ENCODE measurements at places on chromosomes 16 and 17. TPM values are rescaled to one million over a fixed set of nuclear protein-coding genes. Genes with fewer than 3 reads are reported as not detected.

The SULT1A2 gene
- 1.9 TPM for total RNA-seq

The MYCBPAP gene
- total RNA-seq: 0.16 TPM

The KLHL10 gene
- not detected for total RNA-seq

The CYGB gene
- 48.7 TPM for total RNA-seq

The ZG16 gene
- total RNA-seq: not detected

DNA sequence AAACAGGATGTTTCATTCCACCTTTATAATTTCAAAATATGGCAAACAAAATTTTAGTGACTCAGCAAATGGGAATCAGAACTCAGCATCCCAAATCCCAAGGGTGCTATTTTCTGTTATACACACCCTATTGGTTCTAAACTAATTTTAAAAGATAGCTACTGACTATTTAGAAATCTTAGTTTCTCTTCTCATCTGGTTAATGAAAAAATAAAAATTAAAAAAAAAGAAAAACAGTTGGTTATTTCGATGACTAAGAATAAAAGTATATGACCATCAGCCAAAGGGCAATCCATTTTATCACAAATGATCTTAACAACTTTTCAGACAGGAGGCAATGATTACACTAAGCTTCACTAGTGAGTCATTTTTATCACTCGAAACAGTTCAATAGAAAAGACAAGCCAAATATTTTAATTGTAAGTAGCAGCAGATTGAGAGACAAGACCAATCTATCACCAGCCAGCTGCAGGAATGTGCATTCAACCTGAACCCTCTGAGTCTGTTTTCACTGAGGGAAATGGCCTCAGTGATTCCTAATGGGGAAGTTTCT is 15.2 kb downstream of the PHLPP2 start:
- H3K27me3 ChIP-seq: no peaks in the 10 kb centered on the region
- no peak for DNase-seq
- H3K36me3 ChIP-seq: no peaks in the 10 kb centered on the region
- H3K4me1 ChIP-seq: no peaks in the 10 kb centered on the region

- no peak for DNase-seq
- H3K4me3 ChIP-seq: no peak overlapping the region
- peaks cover 32% of the 10 kb centered on the region for H3K4me1 ChIP-seq
- H3K27ac ChIP-seq: peak overlapping the region; percentile 75
- H3K27me3 ChIP-seq: no peaks in the 10 kb centered on the region
These were observed 58.8 kb downstream of the SLFN11 start for GRCh38 chr17:35314415-35315216.

- DNase-seq: peak; percentile 95
- no peaks in the 10 kb centered on the region for H3K4me1 ChIP-seq
- peak overlapping the region; percentile 88 for H3K27ac ChIP-seq
- H3K4me3 ChIP-seq: no peak overlapping the region
These were observed 17.8 kb downstream of the SERPINF1 start for GRCh38 chr17:1779571-1780131.

GRCh38 chr17:81277946-81278693 is 17.0 kb downstream of the SLC38A10 start:
- H3K36me3 ChIP-seq: peaks cover 46% of the 10 kb centered on the region
- peak overlapping the region; percentile 52 for H3K27ac ChIP-seq
- H3K4me3 ChIP-seq: peak overlapping the region; percentile 21
- no peak for DNase-seq

DNA sequence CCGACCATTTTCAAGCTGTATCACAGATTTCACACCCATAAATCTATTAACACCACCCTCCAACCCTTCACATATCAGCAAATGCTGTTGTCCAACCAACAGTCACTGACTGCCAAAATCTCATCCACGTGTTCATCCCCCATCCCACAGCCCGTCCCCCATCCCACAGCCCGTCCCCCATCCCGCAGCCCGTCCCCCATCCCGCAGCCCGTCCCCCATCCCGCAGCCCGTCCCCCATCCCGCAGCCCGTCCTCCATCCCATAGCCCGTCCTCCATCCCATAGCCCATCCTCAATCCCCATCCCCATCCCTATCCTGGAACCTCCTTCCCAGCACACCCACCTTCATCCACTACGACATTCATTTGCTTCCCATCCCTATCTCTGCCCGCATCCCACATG is 14.1 kb downstream of the DLG4 start:
- H3K36me3 ChIP-seq: peaks cover 26% of the 10 kb centered on the region
- no peaks in the 10 kb centered on the region for H3K4me1 ChIP-seq
- H3K27me3 ChIP-seq: no peaks in the 10 kb centered on the region
- H3K4me3 ChIP-seq: peak overlapping the region; percentile 40
- peak overlapping the region; percentile 57 for H3K27ac ChIP-seq

DNA sequence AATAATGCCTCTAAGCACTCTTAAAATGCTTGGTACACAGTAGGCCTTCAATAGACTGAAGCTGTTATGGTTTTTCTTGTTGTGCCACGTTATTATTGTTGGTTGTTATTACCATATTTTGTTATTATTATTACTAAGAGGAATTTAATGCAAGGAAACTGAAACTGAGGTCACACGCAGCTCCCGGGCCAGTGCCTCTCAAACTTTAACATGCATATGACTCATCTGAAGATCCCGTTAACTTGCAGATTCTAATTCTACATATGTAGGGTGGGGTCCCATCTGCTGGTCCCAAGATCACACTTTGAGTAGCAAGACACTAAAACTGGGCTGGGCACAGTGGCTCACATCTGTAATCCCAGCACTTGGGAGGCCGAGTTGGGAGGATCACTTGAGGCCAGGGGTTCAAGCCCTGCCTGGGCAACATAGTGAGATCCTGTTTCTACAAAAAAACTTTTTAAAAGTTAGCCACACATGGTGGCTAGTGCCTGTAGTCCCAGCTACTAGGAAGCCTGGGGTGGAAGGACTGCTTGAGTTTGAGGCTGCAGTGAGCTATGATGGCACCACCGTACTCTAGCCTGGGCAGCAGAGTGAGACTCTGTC is 888 bp downstream of the ACSM5 start:
- no peak overlapping the region for H3K4me3 ChIP-seq
- no peaks in the 10 kb centered on the region for H3K27me3 ChIP-seq
- H3K4me1 ChIP-seq: no peaks in the 10 kb centered on the region

DNA sequence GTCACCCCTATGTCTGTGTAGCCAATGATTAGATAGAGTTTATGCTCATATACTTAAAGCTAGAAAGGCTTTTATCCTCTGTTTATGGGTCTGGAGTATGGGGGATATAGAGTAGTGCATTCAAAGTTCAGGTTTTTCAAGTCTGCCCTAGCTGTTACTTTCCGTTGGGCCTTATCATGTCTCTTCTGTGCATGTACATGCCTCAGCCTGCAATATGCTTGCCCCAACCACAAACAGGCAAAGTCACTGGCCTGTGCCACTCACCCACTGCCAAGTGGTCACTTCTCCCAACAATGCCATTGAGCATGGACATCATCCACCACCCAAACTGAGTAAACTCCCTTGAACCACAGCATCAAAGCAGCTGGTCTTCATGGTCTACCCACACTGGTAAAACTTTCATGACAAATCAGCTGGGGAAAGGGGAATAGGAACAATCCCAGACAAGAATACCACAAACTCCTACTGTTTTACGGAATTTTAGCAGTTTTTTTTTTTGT is 70.3 kb upstream of the C17orf78 start:
- no peak for DNase-seq
- no peak overlapping the region for H3K4me3 ChIP-seq
- H3K4me1 ChIP-seq: no peaks in the 10 kb centered on the region
- no peak overlapping the region for H3K27ac ChIP-seq
- H3K36me3 ChIP-seq: no peaks in the 10 kb centered on the region

DNA sequence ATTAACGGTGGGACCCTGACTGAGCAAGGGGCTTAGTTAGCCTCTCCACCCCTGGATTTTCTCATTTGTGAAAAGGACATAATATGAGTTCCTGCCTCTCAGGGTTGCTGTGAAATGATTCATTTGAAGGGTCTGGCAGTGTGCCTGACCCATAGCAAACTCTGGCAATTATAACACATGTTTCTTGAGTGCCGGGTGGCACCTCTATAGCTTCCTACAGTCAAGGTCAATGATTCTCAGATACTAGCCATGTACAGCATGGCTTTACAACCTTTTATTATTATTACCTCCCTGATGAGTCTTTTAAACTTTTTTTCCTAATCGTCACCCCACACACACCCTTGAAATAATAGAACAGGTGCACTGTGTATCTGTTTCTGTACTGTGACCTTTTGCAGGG is 42.1 kb downstream of the TMEM114 start:
- H3K36me3 ChIP-seq: no peaks in the 10 kb centered on the region
- DNase-seq: no peak
- no peak overlapping the region for H3K4me3 ChIP-seq

GRCh38 chr17:73569762-73570319 is 74.4 kb downstream of the SDK2 start:
- no peaks in the 10 kb centered on the region for H3K4me1 ChIP-seq
- H3K27ac ChIP-seq: no peak overlapping the region
- DNase-seq: no peak

DNA sequence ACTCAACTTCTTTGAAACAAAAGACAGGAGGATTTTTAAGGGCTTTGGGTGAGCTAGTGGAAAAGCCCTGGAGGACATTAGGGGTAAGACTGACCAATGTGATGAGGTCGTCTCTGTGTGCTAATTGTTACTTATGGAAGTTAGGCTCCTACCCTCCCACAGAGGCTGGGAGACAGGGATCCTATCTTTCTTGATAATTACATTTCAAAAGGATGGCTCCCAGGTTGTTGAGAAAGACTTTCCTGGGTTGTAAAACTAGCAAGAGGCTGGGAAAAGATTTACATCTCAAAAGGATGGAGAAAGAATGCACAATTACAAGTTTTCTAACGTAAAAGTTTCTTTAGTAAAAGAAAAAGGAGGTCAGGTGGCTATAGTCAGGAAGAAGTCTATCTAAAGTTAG is 605.8 kb upstream of the GOT2 start:
- H3K4me3 ChIP-seq: no peak overlapping the region
- no peaks in the 10 kb centered on the region for H3K36me3 ChIP-seq
- no peaks in the 10 kb centered on the region for H3K27me3 ChIP-seq
- no peaks in the 10 kb centered on the region for H3K4me1 ChIP-seq

DNA sequence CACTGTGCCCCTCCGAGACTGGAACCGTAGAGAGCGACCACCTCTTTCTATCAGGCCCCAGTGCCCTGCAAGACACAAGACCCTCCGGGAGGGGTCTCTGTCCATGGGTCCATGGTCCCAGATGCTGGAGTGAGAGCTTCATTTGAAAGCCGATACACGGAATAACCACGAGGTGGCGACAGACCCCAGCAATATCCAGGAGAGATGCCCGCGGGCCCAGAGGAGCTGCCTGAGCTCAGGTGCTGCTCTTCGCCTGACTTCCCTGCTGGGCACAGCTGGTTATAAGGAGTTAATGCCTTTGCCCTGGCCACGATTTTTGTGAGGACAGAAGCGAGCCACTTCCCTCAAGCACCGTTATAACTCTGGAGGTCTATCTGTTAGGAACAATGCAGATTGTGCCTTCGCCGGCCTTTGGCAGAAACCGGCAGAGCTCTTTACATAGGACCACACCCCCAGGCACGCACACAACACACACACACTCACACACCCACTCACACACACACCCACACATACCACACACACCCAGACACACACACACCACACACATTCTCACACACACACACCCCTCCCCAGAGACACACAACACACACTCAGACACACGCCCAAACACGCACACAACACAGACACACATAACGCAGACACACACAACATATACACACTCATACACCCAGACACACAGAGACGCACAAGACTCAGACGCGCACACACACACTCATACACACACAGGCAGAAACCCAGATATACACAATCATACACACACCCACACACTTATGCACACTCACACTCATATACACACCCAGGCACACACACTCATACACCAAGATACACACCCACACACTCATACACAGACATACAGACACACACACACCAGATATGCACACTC is 436.4 kb downstream of the SOX9 start:
- H3K36me3 ChIP-seq: no peaks in the 10 kb centered on the region
- H3K27ac ChIP-seq: no peak overlapping the region
- no peak overlapping the region for H3K4me3 ChIP-seq
- H3K27me3 ChIP-seq: no peaks in the 10 kb centered on the region

DNA sequence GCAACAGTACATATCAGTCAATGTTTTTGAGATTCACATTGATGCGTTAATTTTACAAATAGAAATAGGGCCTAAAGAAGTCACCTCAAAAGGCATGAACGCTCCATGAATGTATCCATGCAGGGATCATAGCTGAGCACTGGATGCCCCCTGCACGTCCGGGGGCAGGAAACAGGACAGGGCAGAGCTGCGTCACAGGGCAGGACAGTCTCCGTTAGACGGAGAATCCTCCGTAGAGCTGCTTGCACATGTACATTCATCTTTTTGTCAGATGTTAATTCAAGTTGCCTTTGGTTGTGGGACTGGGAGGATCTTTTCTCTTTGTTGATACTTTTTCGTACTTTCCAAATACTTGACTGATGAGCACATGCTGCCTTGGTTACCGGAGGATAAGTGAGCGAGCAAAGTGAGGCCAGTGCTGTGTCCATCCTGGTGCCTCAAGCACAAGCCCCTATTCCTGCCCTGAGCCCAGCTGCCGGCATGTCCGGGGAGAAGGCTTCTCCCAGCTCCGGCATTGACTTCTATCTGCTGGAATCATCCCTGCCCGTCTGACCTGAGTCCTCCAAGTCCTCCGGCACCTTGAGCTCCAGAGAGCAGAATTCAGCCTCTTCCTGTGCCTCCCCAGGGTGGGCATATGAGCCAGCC is 15.0 kb downstream of the GAA start:
- no peak for DNase-seq
- H3K4me1 ChIP-seq: no peaks in the 10 kb centered on the region
- H3K36me3 ChIP-seq: peaks cover 5% of the 10 kb centered on the region
- no peaks in the 10 kb centered on the region for H3K27me3 ChIP-seq

DNA sequence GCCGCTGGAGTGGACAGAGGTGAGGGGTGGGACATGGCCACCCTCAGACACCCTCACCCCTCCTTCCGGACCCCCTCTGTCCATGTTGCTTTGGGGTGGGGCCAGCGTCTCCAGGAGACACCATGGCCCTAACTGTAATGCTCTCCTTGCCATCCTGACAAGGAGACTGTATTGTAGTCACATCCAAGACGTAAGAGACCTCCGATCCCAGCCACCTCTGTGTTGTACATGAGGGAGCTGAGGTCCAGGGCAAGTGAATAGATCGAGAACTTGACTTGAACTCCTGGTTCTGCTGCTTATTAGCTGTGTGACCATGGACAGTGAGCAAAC is 30.2 kb downstream of the POLR3E start:
- no peak overlapping the region for H3K4me3 ChIP-seq
- no peak overlapping the region for H3K27ac ChIP-seq
- peak; percentile 23 for DNase-seq
- H3K36me3 ChIP-seq: peaks cover 80% of the 10 kb centered on the region

GRCh38 chr16:54407596-54407995 is 121.0 kb upstream of the IRX3 start:
- H3K27me3 ChIP-seq: no peaks in the 10 kb centered on the region
- no peak for DNase-seq

DNA sequence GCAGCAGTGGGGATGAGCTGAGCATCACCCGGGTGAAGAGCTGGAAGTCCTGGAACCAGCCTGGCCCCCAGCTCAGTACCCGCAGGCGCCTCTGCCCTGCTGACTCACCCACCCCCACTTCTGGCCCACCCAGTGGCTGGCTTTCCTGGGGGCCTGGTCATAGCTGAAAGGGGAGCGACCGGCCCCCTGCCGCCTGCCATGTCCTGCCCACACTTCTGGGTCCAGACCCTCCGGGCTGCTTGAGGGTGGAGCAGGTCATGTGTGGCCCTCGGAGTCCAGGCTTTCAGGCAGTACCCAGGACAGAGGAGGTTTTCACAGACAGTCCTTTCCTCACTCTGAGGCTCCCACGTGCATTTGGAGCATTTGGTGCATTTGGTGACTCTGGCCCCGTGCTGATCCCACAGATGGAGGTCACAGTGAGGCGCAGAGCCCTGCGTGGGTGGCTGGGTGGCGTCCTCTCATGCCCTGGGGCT is 7.1 kb upstream of the PIEZO1 start:
- no peak overlapping the region for H3K27ac ChIP-seq
- peaks cover 10% of the 10 kb centered on the region for H3K4me1 ChIP-seq
- DNase-seq: no peak
- no peaks in the 10 kb centered on the region for H3K27me3 ChIP-seq
- H3K4me3 ChIP-seq: no peak overlapping the region
- H3K36me3 ChIP-seq: no peaks in the 10 kb centered on the region

All from right atrium auricular region (tissue), 2 donors.